ENCODE measurements at places on chromosomes 5 and 9. TPM values are rescaled to one million over a fixed set of nuclear protein-coding genes. Genes with fewer than 3 reads are reported as not detected.
A peak's percentile ranks its signal among the peaks of the same experiment; 100 is the strongest.

- DNase-seq = no peak
Measured at GRCh38 chr9:27162045-27162444, 53.0 kb downstream of the TEK start.

DNA sequence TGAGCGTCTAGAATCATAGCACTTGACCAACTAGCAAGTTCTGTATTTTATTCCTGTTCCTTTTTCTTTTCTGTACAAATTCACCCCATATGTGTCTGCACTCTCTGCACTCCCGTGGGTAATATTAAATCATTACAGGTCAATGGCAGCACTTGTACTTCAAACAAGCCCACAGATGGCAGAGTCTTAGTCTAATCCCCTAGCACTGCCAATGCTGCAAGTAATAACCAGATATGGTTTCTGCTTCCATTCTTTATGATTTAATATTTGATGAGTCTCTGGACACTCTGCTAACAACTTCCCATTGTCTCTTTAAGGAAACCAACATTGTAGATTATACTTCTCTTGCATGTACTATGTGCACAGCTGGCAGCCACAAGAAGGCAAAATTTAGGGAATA lies 343.8 kb upstream of the CHD1 start:
- DNase-seq = no peak

The C5orf58 gene
- polyA plus RNA-seq = 0.25 TPM

DNA sequence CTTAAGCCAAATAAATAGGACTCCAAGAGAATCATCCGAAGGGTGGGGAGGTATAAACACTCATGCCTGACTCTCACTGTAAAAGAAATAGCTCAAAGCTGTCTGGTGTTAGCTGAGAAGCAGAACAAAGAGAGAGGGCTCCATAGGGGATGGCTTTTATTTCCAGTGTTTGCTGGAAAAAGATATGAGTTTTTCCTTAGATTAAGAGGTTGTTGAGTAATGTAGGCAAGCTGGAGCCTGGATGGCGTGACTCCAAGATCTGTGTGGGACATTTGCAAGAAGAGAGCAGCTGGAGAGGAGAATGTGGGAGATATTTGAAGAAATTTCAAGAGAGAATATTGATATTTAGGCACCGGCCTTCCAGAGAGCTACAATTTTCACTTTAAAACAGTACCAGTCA lies 793.7 kb upstream of the RGMB start:
- no peak for DNase-seq

The FBP2 gene
- polyA plus RNA-seq = 0.10 TPM

- no peak for DNase-seq
Measured at GRCh38 chr5:142015781-142016533, 3.1 kb upstream of the GNPDA1 start.

DNA sequence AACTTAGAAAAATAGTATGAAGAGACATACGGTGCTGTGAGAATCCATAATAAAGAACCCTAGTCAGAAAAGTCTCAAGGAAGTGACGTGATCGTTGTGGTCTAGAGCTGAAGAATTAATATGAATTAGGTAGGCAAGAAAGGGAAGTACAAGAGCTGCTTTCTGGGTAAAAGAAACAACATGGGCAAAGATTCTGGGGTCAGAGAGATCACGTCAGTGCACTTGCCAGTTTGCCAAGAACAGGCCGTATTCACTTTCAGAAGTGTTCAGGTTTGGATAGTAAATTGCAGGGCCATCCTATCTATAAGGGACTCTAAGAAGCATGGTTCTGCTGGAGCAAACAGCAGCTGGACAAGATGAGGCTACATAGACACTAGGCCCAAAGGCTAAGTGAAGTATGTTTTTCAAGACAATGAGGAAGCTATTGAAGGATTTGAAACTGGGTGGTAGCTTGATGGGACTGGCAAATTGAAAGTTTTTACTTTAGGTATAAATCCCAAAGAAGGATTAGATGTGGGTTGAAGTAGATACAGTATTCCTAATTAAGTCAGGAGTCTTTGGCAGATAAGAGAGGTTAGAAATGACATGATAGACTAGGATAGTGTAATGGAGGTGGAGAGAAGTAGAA lies 4.8 kb upstream of the CHD1 start:
- no peak for DNase-seq

GRCh38 chr9:114446036-114446435 lies 58.3 kb upstream of the AKNA start:
- no peak for DNase-seq

The ANXA2R gene
- polyA plus RNA-seq = 1.4 TPM

- DNase-seq = no peak
Measured at GRCh38 chr9:105678163-105678562, 15.9 kb downstream of the TAL2 start.

DNA sequence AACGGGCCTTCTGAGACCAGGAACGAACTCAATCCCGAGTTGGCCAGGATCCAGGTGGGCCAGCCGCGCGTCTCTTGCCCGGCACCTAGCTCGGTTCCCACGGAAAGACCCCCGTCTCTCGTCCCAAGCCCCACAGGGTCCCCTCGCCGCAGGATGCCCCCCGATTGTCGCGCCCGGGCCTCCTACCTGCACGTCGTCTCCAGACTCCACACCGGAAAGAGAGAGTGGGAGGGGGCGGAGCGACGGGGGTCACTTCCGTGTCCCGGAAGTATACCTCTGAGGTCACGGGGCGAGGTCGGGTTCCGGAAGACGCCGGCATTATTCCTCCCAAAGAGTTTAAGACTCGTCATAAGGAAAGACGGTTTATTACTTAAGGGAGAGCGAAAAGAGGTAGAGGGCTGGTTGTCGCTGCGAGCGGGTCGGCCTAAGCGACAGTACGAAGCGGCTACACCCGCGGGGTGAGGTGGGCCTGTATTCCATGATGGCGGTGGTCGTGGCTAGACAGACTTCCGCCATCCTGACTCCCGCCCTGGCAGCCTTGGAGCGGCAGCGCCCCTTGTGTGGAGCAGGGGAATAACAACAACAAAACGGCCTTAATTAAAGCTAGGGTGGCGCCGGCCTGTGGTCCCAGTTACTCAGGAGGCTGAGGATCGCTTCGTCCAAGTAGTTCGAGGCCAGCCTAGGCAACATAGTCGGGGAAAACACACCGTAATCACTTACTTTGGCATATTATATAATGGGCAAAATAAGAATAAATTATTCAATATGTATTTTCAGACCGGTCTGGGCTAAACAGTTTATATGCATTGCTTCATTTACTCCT lies at the start of gene RPS14:
RPS14 (minus strand) TSS at position 223 of the 823 bp plus-strand sequence. CDS start 2,006 bp downstream, outside the sequence.
- DNase-seq = peak; percentile 95

The PCDH1 gene
- 22.4 TPM for polyA plus RNA-seq

DNA sequence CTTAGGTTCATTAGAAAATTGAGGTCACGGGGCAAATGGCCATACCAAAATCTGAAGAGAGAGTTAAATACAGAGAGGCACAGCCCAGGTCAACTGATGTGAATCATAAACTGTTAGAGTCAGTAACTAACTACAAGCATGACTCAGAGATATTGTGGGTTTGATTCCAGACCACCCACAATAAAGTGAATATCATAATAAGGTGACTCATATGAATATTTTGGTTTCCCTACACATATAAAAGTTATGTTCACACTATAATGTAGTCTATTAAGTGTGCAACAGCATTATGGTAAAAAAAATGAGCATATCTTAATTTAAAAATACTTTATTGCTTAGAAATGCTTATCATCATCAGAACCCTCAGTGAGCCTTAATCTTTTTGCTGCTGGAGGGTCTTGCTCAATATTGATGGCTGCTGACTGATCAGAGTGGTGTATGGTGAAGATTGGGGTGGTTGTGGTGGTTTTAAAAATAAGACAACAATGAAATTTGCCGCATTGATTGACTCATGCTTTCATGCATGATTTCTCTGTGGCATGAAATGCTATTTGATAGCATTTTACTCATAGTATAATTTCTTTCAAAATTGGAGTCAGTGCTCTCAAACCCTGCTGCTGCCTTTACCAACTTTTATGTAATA lies 53.1 kb upstream of the EDIL3 start:
- no peak for DNase-seq

GRCh38 chr9:38339087-38339486 lies 53.4 kb upstream of the ALDH1B1 start:
- no peak for DNase-seq

GRCh38 chr9:14205463-14205862 lies 108.5 kb downstream of the NFIB start:
- DNase-seq = no peak

DNA sequence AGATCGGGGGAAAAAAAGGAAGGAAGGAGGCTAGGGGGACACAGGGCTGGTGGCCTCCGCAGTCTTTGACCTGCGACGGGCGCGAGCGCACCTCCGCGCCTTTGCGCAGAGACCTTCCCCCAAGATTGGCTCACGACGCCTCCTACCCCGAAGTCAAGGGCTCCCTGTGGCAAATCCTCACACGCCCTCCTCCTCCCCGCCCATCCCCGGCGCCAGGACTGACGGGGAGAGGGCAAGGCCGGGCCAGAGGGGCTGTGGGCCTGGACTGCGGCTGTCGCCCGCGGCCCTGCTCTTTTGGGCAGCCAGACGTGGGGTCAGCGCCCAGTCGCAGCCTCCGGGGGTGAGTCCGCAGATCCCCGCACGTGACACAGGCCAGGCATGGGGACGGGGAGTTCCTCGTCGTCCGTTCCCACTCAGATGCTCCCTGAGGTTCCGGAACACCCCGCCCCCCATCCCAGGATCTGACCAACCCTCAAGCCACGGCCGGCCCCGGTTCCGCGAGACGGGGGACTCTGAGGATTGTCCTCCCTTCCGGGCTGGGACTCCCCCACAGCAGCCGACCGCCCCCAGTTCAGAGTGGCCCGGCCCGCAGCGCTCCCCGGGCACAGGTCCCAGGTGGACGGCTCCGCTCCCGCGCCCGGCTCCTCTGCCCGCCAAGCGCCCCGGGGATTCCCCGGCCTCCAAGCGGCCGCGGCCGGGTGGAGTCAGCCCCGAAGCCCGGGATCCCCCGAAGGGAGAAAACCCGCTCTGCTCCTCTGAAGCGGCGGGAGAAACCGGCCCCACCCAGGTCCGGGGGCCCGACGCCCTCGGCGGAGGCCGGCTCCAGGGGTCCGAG lies 543 bp upstream of the ANKRD33B start:
- no peak for DNase-seq

The ACOT12 gene
- 1.2 TPM for polyA plus RNA-seq

The PDLIM4 gene
- 11.1 TPM for polyA plus RNA-seq

The INSYN2B gene
- 1.7 TPM for polyA plus RNA-seq
